ENCODE measurements at places on chromosomes 6 and 20.
A peak's percentile ranks its signal among the peaks of the same experiment; 100 is the strongest.

GRCh38 chr6:26457264-26457805 lies 420 bp upstream of the BTN2A1 start:
- no peak for DNase-seq

DNA sequence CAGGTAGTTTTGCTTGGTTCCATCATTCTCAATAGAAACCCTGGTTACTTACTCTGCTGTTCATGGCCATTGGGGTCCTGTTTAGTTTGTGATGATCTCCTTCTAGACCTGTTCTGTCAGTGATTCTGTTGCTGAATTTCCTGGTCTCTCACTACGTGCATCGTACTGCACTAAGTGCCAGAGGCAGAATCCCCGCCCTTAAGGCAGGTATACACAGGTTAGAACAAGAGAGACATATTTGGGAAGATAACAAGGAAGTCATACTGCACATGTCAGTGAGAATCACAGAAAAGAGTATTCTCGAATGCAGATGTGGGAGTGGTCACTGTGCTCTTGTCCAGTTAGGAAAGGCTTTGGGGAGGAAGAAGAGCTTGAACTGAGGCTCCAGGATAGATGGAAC lies 148.1 kb upstream of the MYLIP start:
- DNase-seq: no peak

GRCh38 chr20:2873747-2874041 lies 413 bp downstream of the PTPRA start:
- no peak for DNase-seq

DNA sequence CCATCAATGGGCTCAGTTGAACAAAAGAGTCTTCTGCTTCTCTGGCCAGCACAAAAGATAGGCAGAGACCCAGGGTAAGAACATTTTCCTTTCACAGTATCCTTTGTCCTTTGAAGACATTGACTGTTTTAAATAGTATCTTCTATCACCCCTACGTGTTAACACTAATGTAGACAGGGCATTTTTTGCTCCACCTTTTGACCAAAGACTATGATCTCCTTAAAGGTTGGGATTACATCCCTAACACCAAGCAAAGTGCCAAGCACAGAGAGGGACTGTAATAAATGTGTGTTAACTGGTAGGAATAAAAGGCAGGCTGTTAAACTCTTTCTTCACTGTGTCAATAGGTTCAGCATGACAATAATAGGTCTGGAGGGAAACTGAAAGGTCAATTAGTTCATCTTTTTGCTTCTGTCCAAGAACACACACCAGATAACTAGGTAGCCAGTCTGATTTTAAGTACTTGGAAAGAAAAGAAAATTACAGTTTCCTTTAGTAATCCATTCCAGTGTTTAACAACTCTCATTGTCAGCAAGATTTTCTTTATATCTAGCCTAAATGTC lies 63.6 kb upstream of the NOX3 start:
- DNase-seq: no peak

DNA sequence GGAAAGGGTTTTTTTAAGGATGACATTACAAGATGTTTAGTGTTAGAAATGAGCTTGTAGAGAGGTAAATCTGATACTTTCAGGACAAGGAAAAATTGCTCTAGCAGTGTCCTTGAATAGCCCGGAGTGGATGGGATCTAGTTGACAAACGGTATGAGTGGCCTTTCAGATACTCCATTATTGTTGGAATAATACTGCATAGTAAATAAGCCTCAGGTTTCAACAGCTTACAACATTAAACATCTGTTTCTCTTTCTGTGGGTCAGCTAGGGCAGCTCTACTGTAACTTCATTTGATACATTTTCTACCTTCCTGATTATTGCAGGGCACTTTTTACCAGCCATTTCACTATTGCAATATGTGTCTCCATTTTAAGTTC lies 118.0 kb downstream of the B3GAT2 start:
- DNase-seq: no peak

DNA sequence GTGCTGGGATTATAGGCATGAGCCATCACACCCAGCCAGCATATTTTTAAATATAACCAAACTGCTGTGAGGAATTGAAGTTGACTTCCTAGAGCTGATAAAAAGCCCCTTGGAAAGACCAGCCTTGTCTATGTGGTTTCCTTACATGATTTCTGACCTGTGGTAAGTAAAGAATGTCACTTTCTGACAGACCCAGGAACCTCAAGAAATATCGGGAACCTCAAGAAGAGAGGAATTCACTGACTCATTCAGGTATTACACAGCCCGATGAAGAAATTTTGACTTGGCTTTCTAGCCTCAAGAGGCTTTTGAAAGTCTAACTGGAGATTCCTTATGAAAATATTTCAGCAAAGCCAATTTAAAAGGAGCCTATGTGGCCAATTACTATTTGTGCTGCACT lies 71.8 kb downstream of the FOXF2 start:
- DNase-seq: no peak

DNA sequence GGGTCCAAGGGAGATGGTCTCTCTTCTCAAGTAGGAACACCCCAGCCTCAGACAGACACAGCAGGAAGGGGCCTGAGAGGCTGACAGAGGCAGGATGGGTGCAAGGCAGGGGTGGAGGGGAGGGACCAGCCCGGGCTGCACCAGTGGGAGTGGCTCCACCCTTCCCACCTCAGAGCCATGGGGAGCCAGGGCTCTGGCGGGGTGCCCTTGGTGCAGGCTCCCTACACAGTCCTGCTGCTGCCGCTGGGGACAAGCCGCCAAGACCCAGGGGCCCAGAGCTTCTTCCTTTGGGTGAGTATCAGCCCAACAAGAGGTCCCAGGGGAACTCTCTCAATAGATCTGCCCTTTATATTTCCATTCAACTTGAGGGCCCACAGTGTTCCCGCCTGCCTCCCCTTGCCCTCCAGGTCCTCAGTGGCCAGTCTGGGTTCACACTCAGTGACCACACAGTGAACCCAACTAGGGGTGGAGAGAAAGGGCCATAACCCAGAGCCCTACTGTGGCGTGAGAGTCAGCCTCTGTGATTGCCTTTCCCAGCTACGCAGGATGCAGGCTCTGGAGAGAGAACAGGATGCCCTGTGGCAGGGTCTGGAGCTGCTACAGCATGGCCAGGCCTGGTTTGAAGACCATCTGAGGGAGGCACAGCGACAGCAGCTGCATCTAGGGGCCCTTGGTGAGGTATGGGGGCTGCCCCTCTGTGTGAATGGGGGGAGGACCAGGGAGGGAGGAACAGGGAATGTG lies 592 bp downstream of the SAPCD1 start:
- DNase-seq: no peak

DNA sequence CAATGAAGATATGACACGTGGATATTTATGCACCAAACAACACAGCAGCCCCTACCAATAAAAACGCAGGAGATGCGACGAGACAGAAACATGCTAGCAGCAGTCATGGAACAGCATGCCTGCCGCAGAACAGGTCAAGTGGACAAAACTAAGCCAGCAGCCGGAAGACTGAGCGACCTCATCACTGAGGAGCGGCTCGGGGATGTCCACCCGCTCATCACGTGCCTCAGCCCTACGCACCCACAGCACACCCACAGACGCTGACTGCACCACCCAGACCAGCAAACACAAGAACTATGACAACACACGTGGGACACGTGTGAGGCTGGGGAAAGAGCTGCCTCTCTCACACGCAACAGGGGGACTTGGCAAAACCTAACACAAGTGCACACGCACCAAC lies 81.7 kb downstream of the TAF4 start:
- DNase-seq: no peak

DNA sequence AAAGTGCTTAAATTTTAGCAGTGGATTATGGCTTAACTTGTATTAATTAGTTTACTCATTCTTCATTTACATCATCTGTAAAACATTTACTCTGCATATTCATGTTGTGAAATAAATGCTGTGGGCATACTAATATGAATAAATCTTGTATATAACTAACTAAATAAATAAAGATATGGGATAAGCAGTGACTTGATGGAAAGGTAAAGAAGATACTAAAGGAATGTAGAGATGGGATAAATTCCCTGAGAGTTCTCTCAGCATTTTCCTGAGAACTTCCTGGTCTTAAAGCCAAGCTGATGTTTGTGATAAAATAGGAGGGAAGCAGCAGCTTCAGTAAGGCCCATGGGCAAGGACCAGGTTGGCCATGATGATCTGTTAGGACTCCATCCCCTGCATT lies 652.1 kb downstream of the RNF144B start:
- no peak for DNase-seq

GRCh38 chr20:54548849-54549248 lies 73.5 kb downstream of the DOK5 start:
- DNase-seq: no peak

DNA sequence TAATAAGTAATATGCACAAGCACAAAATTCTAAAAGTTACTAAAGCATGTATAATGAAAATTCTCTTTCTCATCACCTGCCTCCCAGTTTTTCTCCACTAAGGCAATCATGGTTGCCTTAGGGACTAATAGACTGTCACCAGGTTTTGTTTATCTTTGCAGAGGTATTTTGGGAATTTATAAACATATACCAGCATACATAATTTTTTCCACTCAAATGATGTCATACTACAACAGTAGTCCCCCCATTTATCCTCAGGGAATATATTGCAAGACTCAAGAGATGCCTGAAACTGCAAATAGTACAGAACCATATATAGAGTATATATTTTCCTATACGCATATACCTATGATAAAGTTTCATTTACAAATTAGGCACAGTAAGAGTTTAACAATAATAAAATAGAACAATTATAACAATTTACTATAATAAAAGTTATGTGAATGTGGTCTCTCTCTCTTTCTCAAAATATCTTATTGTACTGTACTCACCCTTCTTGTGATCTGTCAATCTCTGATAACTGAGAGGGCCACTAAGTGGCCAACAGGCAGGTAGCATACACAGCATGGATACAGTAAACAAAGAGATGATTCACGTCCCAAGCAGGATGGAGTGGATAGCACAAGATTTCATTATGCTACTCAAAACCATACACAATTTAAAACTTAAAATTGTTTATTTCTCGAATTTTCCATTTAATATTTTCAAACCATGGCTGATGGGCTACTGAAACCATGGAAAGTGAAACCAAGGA lies 19.7 kb downstream of the RBL1 start:
- no peak for DNase-seq

GRCh38 chr20:43658069-43658722 lies 8.7 kb upstream of the MYBL2 start:
- DNase-seq: no peak

DNA sequence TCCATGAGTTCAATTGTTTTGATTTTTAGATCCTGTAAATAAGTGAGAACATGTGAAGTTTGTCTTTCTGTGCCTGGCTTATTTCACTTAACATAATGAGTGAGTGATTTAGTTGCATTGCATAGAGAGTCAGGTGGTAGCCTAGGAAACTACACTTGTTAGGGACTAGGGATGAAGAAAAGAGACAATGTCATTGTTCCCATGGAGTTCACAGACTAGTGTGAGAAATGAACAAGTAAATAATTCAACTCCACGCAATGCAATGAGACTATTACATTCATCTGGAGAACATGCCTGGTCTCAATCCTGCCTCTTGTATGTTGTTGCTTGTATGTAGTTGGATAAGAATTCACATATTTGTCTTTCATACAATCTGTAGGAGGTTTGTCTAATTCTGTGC lies 76.3 kb upstream of the B3GAT2 start:
- no peak for DNase-seq

DNA sequence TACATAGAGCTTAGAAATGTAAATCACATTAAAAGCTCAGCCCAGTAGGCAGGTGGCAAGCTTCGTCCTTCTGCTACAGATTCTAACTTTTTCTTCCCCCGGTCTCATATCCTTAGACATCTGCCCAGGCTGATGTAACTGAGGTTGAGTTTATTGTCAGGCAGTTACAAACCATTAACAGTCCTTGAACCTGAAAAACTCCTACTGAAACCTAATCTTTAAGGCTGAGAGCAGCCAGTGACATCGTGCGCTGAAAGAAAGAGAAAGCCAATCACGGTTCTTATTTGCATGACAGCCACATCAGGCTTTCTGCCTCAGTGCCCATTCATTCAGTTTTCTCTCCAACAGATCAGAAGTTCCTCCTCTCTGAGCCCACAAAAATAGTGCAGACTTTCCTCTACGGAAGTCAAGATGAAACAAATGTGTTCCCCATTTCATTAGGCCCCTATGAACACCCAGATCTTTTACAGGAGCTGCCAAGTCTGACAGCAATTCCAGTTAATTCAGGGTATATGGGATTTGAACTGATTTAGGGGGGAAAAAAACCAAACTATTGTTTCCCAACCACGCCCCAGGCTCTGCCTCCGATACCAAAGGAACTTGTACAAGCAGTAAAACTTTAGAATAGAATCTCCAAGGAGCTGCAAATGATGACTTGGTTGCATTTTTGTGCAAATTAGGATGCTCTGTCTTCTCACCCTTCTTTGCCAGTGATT lies at the start of gene NHSL1:
Gene NHSL1, minus strand, starts transcription at position 192 of the 716 bp plus-strand sequence. CDS start 204 bp downstream, outside the sequence.
- DNase-seq: peak; percentile 60

DNA sequence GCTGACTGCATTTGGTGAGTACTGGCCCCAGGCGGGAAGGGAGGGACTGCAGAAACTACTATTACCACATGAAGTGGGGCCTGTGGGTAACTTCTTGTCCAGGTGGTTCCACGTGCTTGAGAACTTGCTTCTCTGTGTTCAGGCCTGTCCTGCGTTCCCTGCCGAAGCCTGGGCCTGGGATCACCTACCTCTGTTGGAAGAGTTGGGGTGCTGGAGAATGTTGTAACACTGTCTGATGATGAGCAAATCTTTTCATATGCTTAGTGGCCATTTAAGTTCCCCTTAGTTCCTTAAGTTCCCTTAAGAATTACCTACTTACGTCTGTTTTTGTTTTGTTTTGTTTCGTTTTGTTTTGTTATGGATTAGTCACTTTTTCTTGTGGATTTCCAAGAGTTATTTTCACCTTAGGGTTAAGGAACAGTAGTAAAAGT lies 154.4 kb downstream of the DTNBP1 start:
- DNase-seq: no peak

DNA sequence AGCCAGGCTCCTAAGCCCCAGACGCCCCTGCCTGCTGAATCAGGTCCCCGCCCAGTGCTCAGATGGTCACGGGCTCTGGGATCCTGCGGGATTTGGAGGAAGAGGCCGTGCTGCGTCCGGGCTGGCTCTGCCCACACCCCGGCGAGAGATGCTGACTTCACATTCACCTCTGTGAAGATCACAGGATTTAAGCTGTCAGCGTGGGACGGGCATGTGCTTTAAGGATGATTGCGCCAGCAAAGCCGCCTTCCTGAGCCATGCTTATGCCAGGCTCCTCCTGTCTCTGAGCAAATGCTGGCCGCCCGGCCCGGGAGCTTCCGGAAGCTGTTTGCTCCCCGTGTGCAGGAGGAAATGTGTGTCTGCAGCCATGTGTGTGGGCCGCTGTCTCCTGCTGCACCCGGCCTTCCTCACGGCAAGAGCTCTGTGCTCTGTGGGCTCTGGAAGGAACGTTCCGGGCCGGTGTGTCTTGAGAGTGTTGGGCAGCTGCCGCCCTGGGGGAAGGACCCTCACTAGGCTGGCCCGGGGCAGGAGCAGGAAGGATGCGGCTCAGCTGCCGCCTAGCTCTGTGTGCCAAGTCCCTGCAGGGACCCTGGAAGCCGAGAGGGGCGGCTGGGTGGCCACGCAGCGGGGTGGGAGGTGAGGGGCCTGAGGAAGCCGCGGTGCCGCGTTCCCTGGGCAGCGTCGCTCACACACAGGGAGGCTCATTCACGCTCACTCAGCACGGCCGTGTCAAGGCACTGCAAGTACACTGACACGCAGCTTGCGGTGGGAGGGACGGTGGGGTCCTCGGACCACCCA lies 19.0 kb upstream of the BHLHE23 start:
- DNase-seq: no peak
